GM12892 (cell line): ENCODE measurements at places on chromosomes 13 and 19.

GRCh38 chr19:19597809-19598306 lies 20.6 kb downstream of the PBX4 start:
- peak; percentile 45 for DNase-seq

GRCh38 chr13:24868874-24869273 lies 104.9 kb downstream of the RNF17 start:
- DNase-seq: no peak

- no peak for DNase-seq
Observed at GRCh38 chr19:32829345-32829896, 40.1 kb downstream of the SLC7A9 start.

GRCh38 chr19:45363861-45364459 lies 6.4 kb downstream of the ERCC2 start:
- peak; percentile 10 for DNase-seq

DNA sequence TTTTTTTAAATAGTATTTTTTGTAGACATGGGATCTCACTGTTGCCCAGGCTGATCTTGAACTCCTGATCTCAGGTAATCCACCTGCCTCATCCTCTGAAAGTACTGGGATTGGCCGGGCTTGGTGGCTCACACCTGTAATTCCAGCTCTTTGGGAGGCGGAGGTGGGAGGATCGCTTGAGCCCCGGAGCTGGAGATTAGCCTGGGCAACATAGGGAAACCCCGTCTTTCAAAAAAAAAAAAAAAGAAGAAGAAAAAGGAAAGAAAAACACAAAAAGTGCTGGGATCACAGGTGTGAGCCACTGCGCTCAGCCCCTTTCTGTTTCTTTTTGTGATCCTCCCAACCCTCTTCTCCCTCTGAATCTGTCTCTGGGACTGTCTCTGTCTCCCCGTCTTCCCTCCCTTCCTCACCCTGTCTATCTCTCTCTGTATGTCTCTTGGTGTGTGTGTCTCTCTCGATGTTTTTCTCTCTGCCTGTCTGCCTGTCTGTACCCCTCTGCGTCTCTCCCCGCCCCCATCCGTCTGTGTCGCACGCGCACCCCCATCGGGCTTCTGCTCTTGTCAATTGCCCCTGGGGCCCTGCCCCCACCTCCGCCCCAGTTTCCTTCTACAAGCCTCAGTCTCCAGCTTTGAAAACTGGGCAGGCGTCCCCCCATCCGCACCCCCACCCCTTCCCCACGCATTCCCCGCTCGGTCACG lies 540 bp upstream of the ZFP36 start:
- no peak for DNase-seq

- no peak for DNase-seq
Observed at GRCh38 chr13:61695147-61695546, 279.5 kb upstream of the PCDH20 start.

DNA sequence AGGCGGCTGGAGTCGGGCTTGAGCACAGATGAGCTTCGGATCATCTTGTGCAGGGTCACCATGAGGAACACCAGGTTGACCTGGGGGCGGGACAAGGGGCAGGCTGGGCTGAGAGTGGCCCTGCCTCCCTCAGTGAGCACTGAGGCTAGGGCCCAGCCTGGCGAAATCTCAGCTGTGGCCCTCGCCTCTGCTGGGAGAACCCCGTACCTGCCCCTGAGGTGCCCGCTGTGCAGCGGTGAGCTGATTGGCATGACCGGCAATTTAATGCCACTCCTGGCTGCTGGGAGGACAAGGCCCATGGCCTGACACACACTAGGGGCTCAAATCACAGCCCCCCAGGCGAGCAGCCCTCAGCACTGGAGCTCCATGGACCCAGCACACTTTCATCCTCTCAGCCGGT lies 19.7 kb upstream of the ASF1B start:
- no peak for DNase-seq

GRCh38 chr13:31530922-31531321 lies 208.4 kb upstream of the RXFP2 start:
- DNase-seq: no peak

GRCh38 chr13:38301236-38301635 lies 48.4 kb upstream of the UFM1 start:
- no peak for DNase-seq

DNA sequence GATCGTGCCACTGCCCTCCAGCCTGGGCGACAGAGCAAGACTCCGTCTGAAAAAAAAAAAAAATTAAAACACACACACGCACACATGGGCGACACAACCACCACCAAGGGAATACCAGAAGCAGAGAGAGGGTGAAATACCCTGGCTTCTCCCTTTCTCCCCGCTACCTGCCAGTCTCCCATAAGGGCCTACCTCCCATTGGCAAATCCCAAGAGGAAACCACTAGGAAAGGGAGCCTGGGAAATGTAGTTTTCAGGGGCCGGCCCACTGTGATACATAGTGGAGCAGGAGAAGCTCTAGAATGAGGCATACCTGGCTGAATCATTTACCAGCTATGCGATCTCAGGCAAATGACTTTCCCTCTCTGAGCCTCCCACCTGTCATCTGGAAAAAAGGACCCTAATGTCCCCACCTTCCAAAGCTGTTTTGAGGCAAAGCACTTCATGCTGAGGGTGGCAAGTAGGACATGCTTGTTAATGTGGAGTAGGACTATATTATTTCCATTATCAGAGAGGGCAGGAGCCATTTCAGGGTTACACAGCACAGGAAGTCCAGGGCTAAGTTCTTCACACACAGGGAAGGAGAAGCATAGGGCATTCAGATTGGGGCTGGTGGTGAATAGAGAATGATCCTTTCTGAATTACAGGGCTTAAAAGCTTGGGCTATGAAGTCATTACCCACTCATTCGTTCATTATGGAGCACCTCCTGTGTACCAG lies 14.3 kb upstream of the HNRNPUL1 start:
- DNase-seq: no peak

GRCh38 chr13:23876265-23876664 lies 12.9 kb downstream of the MIPEP start:
- DNase-seq: no peak

- no peak for DNase-seq
Observed at GRCh38 chr13:81686877-81687276, 1346.0 kb upstream of the SPRY2 start.

DNA sequence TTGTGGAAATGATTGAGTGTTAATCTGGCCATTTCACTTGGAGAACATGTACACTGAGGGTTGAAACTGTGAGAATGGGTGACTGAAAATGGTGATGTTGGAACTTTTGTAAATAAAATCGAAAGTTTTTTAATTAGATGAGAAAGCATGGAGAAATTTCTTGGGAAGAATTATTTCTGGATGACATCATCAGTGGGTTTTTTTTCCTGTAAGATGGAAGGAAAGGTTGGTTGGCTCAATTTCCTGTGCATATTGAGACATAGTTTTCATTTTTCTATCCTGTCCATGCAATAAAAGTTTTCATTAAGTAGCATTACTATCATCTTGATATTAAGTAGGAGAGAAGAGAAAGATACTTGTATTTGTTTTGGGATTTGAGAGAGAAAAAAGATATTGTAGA lies 120.6 kb upstream of the HTR2A start:
- no peak for DNase-seq

DNA sequence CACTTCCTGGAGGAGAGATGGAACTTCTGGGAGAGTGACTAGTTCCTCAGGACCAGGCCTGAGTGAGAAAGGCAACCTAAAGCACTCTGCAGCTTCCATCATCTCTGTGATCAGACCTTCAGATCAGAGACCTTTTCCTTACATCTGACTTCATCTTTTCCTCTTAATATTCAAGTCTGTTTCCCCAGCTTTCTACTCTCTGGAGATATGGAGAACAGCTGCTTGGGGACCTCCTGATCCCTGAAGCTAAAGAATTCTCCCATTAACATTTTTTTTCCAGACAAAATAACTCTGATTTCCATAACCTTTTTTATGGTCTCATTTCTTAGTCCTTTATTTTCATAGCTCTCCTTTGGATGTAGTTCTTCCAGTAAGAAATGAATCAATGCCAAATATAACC lies 133.4 kb upstream of the FNDC3A start:
- DNase-seq: no peak

GRCh38 chr13:86906127-86906874 lies 764.9 kb upstream of the SLITRK5 start:
- DNase-seq: no peak

DNA sequence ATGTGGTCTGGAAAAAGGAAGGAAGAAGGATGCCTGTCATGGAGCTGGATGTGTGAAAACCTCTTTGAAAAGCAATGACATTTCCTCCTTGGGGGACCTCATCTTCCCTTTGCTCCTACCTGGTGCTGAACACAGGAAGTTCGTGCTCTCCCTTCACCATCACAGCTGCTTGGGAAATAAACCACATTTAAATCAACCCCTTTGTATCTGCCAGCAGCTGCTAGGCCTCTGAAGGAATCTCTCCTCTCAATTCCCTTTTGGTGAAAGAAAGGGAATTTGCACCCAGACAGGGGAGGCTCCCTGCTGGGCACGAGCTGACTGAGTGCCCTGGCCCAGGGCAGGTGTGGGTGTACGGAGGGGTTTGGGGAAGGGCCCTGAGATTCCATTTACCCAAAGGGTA lies 437.7 kb downstream of the TSHZ3 start:
- no peak for DNase-seq

- no peak for DNase-seq
Observed at GRCh38 chr13:73331556-73331955, 272.8 kb downstream of the KLF5 start.

DNA sequence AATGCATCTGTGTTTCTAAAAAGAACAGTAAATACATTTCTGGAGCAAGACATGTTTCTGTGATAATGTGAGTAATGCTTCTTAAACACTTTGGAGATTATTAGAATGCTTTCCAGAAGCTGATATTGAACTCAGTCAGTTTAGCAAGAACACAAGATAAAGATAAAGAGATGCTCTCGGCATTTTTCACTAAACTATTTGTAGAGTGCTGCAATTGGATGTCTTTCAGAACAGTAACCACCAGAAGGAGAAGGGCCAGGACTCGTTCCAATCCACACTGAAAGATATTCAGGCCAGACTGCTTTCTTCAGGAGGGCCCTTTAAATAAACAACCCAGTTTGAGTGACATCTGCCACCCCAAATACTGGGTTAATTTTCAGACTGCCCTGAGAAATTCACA lies 456.0 kb downstream of the TBC1D4 start:
- no peak for DNase-seq

GRCh38 chr19:35170359-35171061 lies 16.0 kb downstream of the FXYD5 start:
- no peak for DNase-seq

DNA sequence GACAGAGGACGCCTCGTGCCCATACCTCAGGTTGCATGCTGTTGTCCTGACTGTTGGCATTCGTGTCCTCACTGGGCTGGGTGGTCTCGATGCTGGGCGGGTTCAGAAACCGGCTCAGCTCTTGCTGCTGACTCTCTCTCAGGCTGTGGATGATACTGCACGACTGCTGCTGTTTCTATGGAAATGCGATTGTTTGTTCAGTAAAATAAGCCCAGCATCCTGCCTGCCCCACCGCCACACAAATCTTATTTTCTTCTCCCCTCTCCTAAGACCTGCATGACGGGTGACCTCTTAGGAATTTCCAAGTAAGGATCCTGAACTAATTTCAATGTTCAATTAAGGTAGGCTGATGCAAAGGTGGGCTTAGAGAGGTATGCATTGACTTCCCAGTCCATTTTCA lies 356.5 kb downstream of the NALCN start:
- DNase-seq: no peak

DNA sequence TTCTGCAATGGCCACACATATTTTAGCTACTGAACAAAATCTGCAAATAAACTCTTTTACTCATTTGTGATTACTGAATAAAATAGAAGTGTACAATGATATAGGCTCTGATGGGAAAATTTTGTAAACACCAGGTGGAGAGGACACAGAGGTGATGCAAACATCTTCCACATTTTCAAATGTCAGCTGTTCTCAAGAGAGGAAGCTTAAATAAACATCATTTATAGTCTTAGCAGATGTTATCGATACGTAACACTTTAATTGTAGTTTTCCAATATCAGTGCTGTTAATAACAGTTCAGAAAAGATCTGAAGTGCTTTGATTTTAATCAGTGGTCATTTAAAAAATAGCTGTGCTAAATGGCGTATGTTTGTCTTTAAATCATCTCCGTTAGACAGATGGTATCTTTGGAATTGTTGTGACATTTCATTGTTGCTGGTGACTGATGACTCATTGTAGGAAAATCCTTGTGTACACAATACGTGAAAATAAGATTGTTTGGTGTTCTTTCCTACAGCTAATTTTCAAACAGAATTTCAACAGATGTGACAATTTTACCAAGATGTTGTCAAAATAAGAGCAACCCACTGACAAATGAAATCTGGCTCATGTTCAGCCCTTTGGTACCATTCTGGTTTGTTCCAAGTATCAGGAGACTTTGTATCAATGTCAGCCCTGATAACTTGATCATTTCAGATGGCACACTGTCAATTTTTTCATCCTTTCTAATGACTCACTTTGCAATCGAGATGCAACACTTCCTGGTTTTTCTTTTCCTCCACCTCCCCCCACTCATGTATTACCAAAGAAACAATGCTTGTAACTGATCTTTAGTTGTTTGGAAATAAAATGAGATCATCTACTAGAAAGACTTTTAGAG lies 516.0 kb downstream of the DCT start:
- DNase-seq: no peak

- DNase-seq: no peak
Observed at GRCh38 chr13:36382030-36382429, 35.8 kb upstream of the SPART start.

- peak; percentile 33 for DNase-seq
Observed at GRCh38 chr13:51959773-51960172, 51.5 kb downstream of the ATP7B start.

GRCh38 chr13:26254583-26255111 lies 718 bp downstream of the CDK8 start:
- peak; percentile 29 for DNase-seq

GRCh38 chr19:49157445-49158224 lies at the start of gene TRPM4:
Gene TRPM4 (plus strand): TSS chr19:49157792. CDS start chr19:49157867, 75 bp downstream.
- no peak for DNase-seq

DNA sequence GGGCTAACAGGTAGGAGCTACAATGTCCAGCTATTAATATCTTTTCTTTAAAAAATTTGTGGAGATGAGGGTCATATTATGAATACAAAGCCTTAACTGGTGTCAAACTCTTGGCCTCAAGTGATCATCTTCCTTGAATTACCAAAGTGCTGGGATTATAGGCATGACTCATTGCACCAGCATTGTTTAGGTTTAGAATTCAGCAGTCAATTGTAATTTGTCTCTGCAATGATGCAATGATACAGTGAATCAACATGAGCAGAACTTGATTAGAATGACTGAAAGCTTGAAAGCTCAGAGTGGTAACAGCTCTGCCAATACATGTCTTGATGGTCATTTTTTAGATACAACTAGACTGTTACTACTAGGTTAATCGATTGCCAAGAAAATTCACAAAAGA lies 752.8 kb upstream of the MIR17HG start:
- no peak for DNase-seq

DNA sequence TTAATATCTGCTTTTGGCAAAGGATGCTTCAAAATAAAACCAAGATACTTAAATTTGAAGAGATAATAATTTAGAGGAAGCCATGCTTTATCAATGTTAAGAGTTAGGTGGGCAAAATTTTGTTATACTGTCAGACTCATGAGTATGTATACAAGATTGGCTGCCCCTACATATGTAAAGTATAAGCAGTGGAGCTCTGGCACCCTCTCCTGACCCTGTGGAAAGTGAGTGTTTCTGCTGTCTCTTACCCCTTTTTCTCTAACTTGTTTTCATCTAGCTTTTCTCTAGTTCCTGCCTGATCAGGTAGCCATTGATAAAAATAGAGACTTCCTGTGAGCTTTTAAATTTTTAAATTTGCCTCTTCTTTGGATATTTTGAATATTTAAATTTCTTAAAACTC lies 710.9 kb upstream of the SPRY2 start:
- no peak for DNase-seq
